ENCODE measurements at places on chromosomes 11 and 22.

- no peak overlapping the region for H3K4me3 ChIP-seq
- no peaks in the 10 kb centered on the region for H3K27me3 ChIP-seq
- no peak for DNase-seq
These were observed 1257.8 kb upstream of the TENM4 start for GRCh38 chr11:80698637-80699036.

DNA sequence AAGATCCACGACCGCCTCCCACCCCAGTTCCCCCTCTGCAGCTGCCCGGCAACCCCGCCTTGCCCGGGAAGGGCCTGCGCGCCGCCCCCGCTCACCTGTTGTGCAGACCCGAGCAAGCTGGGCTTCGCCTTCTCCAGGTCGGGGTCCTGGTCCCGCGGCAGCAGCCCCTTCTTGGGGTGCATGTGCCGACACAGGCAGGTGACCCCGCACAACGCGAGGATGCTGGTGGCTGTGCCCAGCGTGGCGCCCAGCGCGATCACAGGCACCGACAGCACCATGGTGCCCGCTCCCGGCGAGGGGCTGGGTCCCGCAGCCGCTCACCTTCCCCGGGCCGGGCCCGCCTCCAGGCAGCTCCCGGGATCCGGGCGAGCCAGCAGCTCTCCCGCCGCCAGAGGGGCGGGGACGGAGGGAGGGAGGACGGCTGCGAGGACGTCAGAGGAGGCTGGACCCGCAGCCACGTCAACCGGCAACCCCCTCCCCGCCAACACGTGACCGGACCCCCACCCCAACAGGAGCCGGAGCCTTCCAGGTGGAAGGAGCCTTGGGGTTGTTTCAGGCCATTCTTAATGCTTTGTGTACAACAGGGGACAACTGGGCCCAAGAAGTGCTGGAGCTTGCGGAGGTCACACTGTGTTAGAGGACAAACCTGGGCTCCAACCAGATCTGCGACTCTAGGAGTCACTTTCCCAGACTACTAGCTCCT is at the start of gene SYT13:
Gene SYT13, minus strand, starts transcription at position 412 of the 703 bp plus-strand sequence. Its CDS starts 134 bp downstream, at position 278.
- peak within 1 kb of the TSS; percentile 27 for H3K4me3 ChIP-seq
- H3K27ac ChIP-seq = no peak within 1 kb of the TSS
- no peaks in the 10 kb centered on the region for H3K4me1 ChIP-seq
- DNase-seq = no peak
- H3K27me3 ChIP-seq = peaks cover 10% of the 10 kb centered on the region

- H3K27me3 ChIP-seq = no peaks in the 10 kb centered on the region
- DNase-seq = no peak
- H3K4me3 ChIP-seq = no peak overlapping the region
- H3K4me1 ChIP-seq = peaks cover 13% of the 10 kb centered on the region
- H3K36me3 ChIP-seq = no peaks in the 10 kb centered on the region
These were observed 29.8 kb upstream of the BLID start for GRCh38 chr11:122145715-122146274.

- peaks cover 3% of the 10 kb centered on the region for H3K4me1 ChIP-seq
- DNase-seq = no peak
- no peak overlapping the region for H3K27ac ChIP-seq
- no peak overlapping the region for H3K4me3 ChIP-seq
- H3K27me3 ChIP-seq = no peaks in the 10 kb centered on the region
These were observed 4.2 kb downstream of the PHLDA2 start for GRCh38 chr11:2924821-2925675.

DNA sequence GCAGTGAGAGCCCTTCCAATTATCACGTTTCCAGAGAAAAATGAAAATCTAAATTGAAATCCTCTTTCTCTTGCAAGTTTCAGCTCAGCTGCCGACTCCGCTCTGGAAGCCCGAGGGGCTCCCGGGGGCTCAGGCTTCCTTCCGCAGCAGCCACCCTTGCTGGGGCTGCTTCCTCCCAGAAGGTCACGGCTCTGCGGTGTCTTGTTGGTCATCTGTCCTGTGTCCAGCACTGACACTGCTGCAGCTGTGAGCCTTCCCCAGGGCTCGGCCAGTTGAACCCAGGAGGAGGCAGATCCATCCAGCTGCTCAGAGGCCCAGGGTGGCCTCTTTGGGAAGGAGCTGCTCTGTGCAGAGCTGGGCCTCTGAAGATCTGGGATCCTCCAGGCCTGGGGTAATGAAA is 1337.2 kb downstream of the TBC1D22A start:
- no peaks in the 10 kb centered on the region for H3K36me3 ChIP-seq
- DNase-seq = no peak
- H3K4me1 ChIP-seq = no peaks in the 10 kb centered on the region
- H3K27ac ChIP-seq = no peak overlapping the region
- H3K4me3 ChIP-seq = no peak overlapping the region

DNA sequence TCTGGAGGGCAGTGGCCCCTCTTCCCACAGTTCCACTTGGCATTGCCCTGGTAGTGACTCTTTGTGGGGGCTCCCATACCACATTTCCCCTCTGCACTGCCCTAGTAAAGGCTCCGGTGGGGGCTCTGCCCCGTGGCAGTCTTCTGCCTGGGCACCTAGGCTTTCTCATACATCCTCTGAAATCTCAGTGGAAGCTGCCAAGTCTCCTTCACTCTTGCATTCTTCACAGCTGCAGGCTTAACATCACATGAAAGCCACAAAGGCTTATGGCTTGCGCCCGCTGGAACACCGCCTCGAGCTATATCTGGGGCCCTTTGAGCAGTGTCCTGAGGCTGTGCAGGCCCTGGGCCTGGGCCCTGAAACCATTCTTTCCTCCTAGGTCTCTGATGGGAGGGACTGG is 25.3 kb downstream of the PLEKHB1 start:
- H3K27me3 ChIP-seq = no peaks in the 10 kb centered on the region
- no peak overlapping the region for H3K4me3 ChIP-seq
- no peak overlapping the region for H3K27ac ChIP-seq
- no peak for DNase-seq
- peaks cover 8% of the 10 kb centered on the region for H3K36me3 ChIP-seq

DNA sequence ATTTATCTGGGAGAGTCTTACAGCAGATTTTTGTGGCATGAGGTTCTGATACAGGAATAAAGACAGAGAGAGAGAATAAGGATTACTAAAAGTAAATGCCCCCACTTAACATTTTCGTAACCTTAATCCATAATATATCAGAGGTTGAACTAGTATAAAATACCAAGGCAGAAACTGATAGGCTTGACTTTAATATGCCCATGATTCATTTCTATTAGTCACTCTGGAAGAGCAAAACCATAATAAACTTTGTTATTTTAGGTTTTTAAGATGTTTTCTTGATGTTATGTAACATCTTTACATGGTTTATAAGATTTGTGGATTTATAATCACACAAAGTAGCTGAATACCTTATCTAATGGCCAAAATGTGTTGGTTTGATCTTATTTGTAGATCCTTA is 19.1 kb downstream of the GUCY1A2 start:
- H3K27ac ChIP-seq = no peak overlapping the region
- H3K27me3 ChIP-seq = no peaks in the 10 kb centered on the region
- no peak for DNase-seq
- H3K4me3 ChIP-seq = no peak overlapping the region

DNA sequence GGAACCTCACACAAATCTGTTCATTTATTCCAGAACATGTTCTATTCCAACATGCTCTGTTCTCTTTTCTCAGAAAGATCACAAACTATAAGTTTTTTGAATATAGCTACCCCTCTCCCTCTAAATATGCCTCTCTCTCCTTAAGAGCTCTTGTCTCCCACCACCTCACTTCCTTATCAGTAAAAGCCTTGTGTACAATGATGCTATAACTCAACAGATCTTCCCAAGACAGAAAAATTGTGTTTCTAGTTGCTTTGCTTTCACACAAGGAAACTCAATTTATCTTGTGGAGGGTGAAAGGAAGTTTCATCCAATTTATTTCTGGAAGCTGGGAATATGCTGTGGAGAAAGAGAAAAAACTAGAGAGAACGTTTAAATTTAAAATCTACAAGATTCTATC is 64.4 kb downstream of the FAM76B start:
- H3K27ac ChIP-seq = no peak overlapping the region
- H3K27me3 ChIP-seq = no peaks in the 10 kb centered on the region
- H3K4me3 ChIP-seq = no peak overlapping the region
- no peak for DNase-seq
- peaks cover 15% of the 10 kb centered on the region for H3K4me1 ChIP-seq

DNA sequence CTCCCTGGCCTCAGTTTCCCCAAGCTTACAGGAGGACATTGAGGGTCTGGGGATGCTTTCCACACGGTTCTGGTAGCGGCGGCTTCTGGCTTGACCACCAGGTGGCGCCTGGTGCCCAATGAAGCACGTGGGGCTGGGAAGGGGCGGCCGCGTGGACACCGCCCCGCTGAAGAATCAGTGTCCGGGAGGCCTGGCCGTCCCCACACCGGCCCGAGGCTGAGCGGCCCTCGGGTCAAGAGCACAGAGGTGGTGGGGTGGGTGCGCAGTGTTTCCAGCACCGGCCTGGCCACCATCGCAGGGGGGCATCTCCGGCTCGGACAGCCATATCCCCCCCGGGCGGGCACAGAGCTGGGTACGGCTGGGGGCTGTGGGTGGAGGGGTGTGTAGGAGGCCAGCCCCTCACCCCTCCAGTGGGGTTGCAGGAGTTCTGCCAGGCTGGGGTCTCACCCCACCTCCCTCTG is 27.8 kb upstream of the PPARA start:
- peaks cover 2% of the 10 kb centered on the region for H3K4me1 ChIP-seq
- H3K27me3 ChIP-seq = no peaks in the 10 kb centered on the region
- H3K4me3 ChIP-seq = peak overlapping the region; percentile 47
- no peaks in the 10 kb centered on the region for H3K36me3 ChIP-seq
- no peak overlapping the region for H3K27ac ChIP-seq

- H3K36me3 ChIP-seq = no peaks in the 10 kb centered on the region
- H3K27me3 ChIP-seq = no peaks in the 10 kb centered on the region
- H3K4me1 ChIP-seq = peaks cover 19% of the 10 kb centered on the region
- peak overlapping the region; percentile 43 for H3K27ac ChIP-seq
- no peak overlapping the region for H3K4me3 ChIP-seq
- DNase-seq = no peak
These were observed 39.9 kb downstream of the CWC15 start for GRCh38 chr11:94933223-94934130.

DNA sequence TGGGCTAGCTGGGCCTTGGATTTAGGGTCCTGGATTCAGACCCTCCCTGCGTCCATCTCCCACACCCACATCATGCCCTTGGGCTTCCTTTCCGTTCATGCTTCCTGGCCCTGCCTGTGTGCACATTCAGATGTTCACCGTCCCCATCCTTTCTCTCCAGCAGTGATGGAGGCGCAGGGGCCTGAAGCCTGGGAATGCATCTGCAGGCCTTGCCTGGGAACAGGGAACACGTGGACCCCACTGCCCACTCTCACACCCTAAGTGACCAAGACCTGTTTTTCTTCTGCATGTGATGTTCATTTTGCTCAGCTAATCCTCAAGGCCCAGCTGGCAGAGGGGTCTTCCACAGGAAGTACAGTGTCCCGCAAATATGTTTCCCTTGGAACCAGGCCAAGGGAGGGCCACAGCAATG is 91.6 kb upstream of the PARVA start:
- no peaks in the 10 kb centered on the region for H3K27me3 ChIP-seq
- no peaks in the 10 kb centered on the region for H3K36me3 ChIP-seq
- peaks cover 20% of the 10 kb centered on the region for H3K4me1 ChIP-seq

Measured in thoracic aorta (tissue), 2 donors.